ENCODE measurements at places on chromosomes 4 and X. TPM values are rescaled to one million over a fixed set of nuclear protein-coding genes. Genes with fewer than 3 reads are reported as not detected.

The SSX4B gene
- not detected for total RNA-seq

The CT47C1 gene
- not detected for total RNA-seq

The SMARCA1 gene
- 14.1 TPM for total RNA-seq

The EFHC2 gene
- not detected for total RNA-seq

The SCLT1 gene
- total RNA-seq, result 11.0 TPM

The TMEM144 gene
- total RNA-seq, result 25.4 TPM

The GLUD2 gene
- total RNA-seq, result 1.8 TPM
